ENCODE measurements at places on chromosomes 3 and 15.

- DNase-seq, result no peak
Measured at GRCh38 chr3:159166899-159167586, 365.2 kb downstream of the MFSD1 start.

- no peak for DNase-seq
Measured at GRCh38 chr15:63301088-63301487, 23.7 kb downstream of the APH1B start.

DNA sequence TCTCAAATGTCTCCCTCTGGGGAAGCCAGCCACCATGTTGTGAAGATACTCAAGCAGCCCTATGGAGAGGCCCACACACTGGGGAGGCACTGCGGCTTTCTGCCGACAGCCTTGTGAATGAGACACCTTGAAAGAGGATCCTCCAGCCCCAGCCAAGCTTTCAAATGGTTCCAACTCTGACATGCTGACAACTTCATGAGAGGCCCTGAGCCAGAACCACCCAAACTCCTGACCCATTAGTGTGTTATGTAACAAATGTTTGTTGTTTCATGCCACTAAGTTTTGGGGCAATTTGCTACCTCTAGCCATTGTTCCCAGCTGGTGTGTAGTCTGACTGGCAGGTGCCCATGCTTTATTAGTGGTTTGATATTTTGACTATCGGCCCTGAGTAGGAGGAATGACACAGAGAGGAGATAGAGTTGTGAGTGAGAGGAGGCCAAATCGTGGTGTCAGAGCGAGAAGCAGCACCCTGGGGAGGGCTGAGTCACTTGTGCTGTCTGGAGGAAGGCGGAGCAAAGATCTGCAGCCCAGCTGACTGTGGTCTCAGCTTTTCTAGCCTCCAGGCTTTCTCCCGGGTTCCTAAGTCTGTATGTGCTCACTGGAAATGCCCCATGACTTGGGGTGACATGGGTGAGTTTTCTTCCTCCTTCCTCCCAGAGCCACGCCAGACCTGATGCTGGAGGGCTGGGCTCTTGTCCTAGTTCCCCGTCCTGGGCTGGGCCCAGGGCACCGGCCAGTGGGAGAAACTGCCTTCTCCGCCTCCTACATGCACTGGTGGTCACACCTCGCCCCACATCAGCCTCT lies 56.7 kb upstream of the BLM start:
- no peak for DNase-seq

GRCh38 chr15:49387471-49387870 lies 35.6 kb upstream of the FGF7 start:
- no peak for DNase-seq

DNA sequence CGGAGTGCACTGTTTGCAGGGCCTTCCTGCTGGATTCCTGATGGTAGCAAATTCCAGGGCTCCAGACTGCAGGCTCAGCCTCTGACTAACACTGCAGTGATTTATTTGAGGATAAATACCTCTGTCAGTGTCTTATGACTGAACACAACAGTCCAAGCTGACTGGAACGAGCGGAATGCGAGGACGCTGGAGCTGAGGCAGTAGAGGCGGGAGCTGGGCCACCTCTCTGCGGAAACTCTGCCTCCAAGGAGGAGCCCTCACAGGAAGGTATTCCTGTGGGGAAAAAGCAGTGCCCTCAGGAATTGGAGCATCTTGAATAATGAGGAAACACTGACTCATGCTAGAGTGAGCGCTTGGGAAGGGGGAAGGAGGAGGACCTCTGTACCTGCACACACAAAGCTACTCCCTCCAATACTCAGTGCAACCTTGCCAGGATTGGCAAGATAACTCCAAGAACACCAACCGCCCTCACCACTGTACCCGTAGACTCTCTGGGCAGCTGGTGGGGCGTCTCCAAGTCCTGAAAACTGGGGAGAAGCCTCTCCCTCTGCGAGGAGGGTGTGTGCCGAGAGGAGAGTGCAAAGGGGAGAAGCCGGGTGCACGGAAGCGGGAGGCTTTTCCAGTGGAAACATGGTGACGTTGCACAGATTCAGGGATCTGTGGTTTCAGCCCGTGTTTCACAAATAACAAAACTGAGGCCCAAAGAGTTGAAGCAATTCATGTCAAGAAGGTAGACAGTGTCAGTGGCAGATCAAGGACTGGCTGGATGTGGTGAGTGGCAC lies 43.0 kb downstream of the VGLL4 start:
- no peak for DNase-seq

DNA sequence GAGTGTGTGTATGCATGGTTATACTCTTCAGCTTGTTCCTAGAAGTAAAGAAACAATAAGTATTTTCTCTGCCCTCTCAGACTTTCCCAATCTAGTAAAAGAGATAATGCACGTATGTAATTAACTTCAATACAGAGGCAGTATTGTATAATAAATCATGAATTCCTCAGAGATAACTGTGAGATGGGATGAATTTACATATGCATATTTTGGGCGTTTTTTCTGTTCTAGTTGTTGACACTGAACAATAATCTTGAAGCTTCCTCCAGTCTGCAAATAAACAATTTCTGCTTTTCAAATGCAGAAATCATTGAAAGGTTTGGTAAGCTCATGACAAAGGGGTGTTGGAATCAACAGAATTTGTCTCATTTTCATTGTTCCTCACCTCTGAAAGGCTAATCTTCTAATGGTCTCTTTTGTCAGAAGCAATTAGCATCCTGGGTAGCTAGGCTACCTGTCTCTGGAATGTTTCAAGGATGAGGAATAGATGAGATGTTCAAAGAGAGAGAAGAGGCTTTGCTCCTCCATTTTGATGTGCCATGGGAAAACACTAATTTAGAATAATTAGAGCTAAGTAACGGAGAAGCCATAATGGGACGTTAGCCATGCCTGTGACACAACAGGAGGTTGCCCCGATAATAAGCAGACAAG lies 43.3 kb upstream of the SIAH2 start:
- DNase-seq, result no peak

- DNase-seq, result no peak
Measured at GRCh38 chr15:85316244-85316934, 64.0 kb upstream of the AKAP13 start.

DNA sequence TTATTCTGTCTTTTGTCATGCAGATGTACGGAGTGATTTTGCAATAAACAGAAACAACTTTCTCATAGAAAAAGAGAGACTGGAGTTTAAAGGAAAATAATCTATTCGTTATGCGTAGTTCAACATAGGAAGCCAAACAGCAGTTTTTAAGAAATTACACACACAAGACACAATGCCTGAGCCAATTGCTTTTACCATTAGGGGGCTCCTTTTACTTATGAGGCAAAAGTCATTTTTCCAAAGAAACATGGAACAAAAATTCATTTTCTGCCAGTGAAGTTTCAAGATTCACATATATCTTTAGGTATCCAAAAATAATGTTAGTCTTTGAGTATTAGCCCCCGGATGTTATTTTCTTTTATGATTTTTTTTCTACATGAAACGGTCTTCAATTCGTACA lies 10.7 kb downstream of the CNTN6 start:
- DNase-seq, result no peak

DNA sequence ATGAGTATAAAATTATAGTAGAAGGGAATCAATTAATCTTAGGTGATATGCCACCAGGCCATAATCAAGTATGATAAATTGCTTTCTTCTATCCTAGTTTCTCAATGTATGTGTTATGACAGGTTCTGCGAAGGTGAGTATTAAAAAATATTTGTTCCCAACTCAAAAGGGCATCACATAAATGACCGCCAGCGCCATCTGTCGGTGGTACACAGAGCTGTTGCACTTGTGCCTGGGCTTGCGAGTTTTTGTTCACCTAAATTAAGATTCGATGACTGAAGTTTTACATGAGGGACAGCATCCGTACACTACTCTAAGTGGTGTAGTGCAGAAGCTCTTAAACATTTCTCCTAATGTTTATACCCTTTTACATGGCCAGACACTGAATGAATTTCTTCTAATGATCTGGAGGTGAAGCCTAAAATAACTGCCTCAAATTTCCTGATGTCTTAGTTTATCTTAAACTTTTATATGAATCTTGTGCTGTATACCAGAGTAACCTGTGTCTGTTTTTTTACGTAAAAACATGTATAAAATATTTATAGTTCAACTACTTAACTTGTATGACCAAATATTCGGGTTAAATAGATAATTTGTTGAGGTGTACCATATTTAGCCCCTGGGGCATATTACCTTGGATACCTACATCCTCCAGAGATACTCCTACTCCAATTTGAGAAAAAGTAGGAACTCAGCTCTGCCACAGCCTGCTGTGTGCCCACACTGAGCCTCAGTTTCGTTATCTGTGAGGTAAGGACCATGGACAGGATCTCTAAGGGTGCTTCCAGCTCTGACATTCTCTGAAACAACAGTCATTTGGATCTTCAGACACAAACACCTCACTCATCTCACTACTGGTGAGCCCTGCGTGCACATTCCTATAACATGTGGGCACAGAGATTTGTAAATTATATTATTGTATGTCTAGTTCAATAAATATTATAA lies 365.6 kb downstream of the MAGI1 start:
- no peak for DNase-seq

GRCh38 chr3:67289626-67290025 lies 291.5 kb downstream of the KBTBD8 start:
- no peak for DNase-seq

DNA sequence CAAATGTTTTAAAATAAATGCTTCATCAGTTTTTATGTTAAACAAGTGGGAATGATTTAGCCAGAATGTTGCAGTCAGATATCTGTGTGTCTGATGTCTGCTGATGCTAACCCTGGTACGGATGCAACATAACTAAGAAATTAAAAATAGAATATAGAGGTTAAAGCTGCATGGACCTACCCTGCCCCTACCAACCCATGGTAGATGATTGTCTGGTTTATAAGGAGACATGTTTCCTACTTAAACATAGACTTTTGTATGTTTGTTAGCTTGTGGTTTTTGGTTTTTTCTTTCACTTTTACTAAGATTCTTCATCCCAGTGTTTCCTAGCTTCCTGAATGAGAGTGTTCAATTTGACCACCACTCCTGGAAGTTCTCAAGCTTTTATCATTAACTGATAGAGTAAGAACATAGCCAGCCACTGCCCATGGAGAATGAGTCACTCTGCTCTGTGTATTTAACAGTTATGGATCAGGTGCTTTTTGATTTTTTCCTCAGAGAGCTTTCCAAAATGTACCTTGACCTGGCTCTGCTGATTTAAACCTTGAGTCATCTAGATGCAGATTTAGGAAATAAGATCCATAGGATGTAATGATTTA lies 70.7 kb upstream of the VEPH1 start:
- no peak for DNase-seq

DNA sequence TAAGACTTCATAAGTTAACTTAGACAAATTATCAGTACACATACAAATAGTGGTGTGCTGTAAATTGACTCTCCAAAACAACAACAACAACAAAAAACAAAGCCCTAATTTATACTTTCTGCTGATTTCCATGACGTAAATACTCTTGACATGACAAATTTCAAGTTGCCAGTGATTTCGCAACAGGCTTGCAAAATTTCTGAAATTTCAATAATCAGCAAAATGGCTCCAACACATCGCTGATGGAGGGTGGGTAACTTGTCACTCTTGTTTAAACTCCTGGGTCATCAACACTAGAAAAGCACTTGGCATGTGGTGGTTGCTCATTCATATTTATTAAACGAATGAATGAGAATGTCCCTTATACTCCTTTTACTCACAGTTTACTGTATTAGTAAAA lies 205.2 kb upstream of the SATB1 start:
- DNase-seq, result no peak

DNA sequence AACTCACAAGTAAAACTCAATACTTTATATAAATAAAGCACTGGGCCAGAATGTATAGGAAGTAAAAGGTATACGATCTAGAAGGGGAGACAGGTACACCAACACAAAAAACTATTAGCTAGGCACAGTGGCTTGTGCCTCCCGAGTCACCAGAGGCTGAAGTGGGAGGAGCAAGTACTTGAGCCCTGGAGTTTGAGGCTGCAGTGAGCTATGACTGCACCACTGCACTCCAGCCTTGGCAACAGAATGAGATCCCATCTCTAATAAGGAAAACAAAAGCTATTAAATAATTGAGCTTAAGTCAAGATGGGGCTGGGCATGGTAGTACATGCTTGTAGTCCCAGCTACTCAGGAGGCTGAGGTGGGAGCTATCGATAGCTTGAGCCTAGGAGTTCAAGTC lies 17.0 kb downstream of the PIK3CB start:
- no peak for DNase-seq

- DNase-seq, result no peak
Measured at GRCh38 chr15:72737723-72738122, 45.8 kb downstream of the ADPGK start.

DNA sequence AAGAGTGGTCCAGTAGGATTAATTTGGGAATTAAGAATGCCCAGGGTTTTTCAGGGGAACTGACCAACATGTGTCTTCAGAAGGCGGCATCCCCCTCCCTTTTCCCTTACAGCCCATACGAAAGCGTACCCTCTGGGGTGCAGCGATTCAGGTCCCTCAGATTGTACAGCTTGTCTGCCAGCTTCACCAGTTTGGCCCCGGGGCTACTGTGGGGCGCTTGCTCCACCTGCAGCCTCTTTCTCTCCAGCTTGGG lies 848 bp downstream of the HDDC3 start:
- DNase-seq, result no peak

DNA sequence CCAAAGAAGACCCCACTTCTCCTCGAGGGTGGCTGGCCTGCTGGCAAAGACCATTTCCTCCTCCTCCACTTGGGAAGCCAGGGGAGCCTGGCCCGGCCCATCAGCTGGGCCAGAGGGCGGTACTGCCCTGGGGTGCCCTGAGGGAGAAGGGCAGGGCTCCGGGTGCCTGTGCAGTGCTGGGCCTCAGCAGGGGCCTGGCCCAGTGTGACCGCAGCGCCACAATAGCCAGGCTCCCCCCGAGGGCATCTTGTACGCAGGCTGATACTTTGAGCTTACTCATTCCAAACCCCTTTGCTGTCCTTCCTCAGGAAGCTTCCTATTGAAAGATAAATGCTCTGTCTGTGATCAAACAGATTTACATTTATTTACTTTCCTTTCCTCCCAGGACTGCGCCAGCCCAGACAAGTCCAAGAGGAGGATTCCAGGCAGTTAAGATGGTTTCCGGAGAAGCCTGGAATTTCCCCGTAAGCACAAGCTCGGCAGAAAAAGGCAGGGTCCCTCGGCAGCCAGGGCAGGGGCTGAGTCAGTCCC lies 240.1 kb downstream of the XXYLT1 start:
- DNase-seq, result no peak

- no peak for DNase-seq
Measured at GRCh38 chr15:100057281-100057680, 284.5 kb downstream of the ADAMTS17 start.

DNA sequence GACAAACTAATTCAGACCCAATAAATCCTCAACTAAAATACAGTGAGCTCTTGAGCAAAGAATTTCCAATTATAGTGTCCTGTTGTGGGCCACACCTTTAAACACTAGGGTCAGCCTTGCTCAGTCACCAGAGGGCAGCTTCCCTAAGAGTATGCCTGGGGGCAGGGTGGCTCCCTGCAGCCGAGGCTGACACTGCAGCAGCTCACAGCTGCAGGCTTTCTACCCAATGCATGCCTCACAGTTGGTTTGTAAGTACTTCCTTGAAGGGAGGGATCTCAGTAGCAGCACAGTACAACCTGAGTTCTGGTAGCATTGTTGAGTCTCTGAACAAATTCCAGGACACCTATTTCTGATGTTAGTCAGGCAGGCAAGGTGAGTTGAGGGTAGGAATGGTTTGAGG lies 335.6 kb downstream of the TUSC7 start:
- DNase-seq, result no peak

All from SHP77 treated with DMSO at 0.1 percent for 48 hours (cell line).